ENCODE measurements at places on chromosomes 4 and X. TPM values are rescaled to one million over a fixed set of nuclear protein-coding genes. Genes with fewer than 3 reads are reported as not detected.

The TKTL2 gene
- total RNA-seq = not detected

The SETD7 gene
- total RNA-seq = 60.5 TPM

The CT47B1 gene
- not detected for total RNA-seq

The YY2 gene
- 2.8 TPM for total RNA-seq

The EMD gene
- total RNA-seq = 29.4 TPM

The LRAT gene
- total RNA-seq = 0.15 TPM

The FAM184B gene
- not detected for total RNA-seq

The DHRSX gene
- total RNA-seq = 25.7 TPM

The PF4V1 gene
- 0.58 TPM for total RNA-seq

The TEX11 gene
- total RNA-seq = 0.15 TPM

The ESX1 gene
- total RNA-seq = not detected

The CLNK gene
- not detected for total RNA-seq

All from smooth muscle cell of trachea (primary cell).